Activated CD4-positive, alpha-beta T cell treated with anti-CD3 and anti-CD28 coated beads for 36 hours (primary cell): ENCODE measurements at places on chromosomes 16 and 17. TPM values are rescaled to one million over a fixed set of nuclear protein-coding genes. Genes with fewer than 3 reads are reported as not detected.

DNAH3 gene
- total RNA-seq = not detected

MATCAP1 gene
- 30.4 TPM for total RNA-seq

FBXL19 gene
- total RNA-seq = 31.4 TPM

DNA sequence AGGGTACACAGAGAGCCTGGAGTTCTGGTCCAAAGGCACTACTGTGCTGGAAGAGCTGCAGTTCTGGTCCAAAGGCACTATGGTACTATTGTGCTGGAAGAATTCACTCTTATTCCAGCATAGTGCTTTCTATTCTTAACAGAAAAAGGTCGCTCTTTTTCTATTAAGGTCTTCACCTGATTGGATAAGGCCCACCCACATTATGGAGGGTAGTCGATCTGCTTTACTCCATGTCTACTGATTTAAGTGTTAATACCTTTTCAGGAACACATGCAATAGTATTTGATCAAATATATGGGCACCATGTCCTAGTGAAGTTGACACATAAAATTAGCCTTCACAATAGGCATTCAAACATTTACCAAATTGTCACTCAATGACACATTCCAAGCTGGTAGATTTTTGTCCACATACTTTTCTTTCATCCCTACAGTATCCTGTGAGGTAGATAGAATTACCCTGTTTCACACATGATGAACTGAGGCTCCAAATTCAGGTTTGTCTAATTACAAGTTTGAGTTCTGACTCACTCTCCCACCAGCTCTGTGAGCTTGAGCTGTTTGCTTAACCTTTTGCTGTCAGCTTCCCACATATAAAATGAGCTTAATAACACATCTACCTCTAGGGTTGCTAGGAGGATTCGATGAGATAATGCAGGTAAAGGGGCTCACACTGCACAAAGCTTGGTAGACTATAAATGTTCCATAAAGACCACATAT, 129.9 kb downstream of the AIPL1 start:
- no peak for DNase-seq

DNA sequence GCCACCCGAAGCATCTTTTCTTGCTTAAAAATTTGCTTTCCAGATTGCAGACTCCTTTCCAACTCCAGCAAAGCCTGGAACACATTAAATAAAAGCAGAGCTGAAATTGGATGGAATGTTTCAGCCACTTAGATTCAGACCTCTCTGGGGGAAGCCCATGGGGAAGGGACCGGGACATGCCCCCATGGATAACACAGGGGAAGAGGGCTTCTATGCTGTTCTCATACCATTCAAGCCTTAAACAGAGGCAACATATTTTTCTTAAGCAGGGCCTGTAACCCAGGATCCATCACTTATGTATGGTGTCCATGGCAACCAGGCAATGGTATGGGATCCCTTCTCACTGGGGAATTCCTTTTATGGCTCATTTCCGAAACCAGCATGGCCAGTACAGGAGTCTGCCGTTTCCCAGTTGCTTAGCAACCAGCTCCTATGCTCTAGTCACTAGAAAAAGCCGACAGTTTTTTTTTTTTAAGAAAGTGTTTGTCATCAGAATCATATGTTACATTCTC, 62.0 kb upstream of the MARCHF10 start:
- no peak for DNase-seq

- DNase-seq = no peak
Observed at GRCh38 chr17:39118674-39119419, 32.6 kb downstream of the PLXDC1 start.

DNA sequence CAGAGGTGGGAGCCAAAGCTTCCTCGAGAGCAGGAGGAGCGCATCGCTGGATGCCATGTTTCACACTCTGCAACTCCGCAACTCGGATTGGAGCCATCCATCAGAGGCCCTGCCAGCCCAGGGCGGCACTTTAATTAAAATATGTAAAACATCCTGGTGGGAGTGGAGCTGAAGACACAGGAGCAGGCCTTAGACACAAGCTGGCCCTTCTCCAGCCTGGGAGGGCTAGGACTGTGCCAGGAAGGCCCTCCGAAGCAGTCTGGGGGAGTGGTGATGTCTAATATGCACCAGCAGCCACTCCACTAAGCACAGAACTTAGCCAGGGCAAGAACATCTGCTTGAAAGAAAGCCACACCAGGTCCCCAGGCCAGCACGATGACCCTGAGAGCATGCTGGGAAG, 5.8 kb upstream of the CCDC182 start:
- DNase-seq = no peak

DNA sequence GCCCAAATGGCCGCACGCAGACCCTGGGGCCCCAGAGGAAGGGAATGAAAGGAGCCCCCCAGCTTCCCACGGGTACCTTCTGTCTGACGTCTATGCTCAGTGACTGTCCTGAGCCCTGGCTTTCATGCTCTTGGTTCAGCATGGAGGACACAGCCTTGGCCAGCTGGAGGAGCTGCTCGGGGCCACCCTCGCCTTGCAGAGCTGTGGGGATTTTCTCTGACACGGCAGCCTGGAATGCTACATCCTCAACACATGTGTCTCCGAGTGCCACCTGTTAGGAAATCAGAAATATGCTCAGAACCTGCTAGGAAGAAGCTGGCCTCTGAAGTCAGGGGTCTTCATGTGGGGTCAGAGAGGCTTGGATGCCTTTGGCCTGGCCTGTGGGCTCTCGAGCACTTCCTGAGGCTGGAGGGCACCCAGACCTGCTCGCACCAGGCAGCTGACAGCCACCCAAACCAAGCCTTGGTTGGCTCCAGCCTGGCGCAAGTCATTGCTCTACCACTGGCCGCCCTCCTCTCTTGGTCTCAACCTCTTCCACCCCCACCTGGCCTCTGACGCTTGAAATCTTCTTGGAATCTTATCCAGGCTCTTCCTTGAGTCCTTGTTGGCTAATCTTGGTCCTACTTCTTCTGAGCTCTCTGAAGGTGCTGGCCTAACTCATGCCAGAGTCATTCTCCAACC, 63.7 kb upstream of the BCO1 start:
- no peak for DNase-seq

DNA sequence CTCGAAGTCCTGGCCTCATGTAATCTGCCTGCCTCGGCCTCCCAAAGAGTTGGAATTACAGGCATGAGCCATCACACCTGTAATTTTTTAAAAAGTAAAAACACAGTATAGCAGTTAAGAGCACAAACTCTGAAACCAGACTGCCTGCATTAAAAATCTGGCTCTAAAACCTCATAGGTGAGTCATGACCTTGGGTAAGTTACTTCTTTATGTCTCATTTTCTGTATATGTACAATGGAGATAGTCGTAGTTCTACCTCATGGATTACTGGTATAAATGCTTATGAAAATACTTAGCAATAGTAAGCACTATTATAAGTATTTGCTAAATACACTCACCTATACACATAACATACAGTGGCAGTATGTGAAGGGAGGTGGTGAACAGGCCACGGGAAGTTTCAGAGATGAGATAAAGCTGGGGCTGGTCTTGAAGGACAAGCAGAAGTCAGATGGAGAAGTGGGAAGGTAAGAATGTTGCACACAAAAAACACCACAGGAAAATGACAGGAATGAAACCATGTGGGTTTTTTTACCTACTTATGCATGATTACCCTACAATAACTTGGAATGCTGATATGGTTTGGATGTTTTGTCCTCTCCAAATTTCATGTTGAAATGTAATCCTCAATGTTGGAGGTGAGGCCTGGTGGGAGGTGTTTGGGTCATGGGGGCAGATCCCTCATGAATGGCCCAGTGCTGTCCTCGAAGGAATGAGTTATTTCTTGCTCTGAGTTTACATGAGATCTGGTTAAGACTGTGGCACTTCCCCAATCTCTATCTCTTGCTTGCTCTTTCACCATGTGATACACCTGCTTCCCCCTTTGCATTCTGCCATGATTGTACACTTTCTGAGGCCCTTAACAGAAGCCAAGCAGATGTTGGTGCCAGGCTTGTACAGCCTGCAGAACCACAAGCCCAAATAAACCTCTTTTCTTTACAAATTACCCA, 33.9 kb downstream of the ZNF652 start:
- DNase-seq = peak; percentile 19

DNA sequence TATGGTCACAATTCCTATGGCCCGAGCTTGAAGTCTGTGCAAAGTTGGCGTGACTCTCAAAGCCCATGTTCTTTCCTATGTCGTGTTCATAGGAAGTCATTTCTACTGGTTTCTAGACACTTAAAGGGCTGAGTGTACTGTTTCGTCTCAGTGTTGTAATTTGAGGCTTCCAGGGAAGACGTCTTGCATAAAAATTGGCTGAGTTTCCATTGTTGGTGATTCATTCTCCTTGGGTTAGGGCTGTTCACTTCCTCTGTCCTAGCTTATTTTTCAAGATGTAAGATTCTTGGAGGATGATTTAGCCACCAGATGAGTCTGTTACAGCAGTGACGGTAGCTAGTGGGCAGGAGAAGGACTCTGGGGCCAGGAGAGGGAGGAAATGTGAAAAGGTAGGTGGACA, 43.1 kb downstream of the PIK3R5 start:
- no peak for DNase-seq

WFDC1 gene
- total RNA-seq = not detected

IKZF3 gene
- 37.6 TPM for total RNA-seq

MEIOC gene
- 0.53 TPM for total RNA-seq

TBC1D3C gene
- total RNA-seq = not detected

GRCh38 chr17:48561884-48562810, 16.0 kb downstream of the HOXB4 start:
- no peak for DNase-seq

DNAI2 gene
- 0.14 TPM for total RNA-seq

DNA sequence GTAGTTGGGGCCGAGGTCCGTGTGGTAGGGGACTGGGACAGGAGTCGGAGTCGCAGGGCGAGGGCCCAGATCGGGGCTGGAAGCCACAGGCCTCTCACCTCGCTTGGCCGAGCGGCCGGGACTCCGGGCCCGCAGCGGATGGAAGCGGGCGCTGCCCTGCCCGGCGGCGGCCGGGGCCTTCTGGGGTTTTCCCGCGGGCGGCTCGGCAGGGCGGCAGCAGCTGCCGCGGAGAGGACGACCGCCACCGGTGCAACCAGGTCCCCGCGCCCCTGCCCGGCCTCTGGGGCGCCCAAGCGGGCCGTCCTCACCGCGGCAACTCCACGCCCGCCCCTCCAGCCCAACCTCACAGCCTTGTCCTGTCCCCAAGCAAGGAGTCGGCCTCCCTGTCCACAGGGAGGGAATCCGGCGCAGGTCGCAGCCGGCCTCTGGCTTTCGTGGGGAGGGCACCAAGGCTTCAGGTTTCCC, 15.6 kb upstream of the UTP6 start:
- no peak for DNase-seq

DNA sequence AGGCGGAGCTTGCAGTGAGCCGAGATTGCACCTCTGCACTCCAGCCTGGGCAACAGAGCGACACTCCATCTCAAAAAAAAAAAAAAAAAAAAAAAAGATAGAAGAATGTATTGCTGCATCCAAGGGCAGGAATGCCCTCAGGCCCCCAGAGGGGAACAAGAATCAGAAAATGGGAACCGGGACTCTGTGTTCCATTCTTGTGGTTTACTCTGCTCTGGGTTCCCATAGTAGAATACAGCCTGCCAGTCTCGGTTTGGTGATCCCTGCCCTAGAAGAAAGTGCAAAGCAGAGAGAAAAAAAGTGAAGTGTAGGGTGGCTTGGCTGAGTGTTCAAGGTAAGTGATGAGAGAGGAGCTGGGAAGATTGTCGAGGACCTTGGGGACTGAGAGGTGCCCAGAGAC, 27.4 kb upstream of the KDM6B start:
- no peak for DNase-seq

DNA sequence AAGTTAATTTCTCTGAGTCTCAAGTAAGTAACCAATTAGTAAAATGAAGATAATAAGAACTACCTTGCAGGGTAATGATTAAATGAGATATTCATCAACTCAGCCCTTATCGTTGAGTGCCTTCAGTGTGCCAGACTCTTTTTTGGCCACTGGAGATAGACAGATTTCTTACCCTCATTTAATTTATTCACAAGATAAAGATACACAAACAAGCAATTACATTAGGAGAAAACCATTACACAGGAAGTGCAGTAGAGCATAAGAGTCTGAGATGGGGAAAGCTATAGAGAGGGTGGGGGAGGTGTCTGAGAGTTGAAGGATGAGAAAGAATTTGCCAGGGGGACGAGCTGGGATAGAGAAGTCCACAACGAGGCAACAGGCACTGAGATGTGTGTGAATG, 72.5 kb upstream of the BCAR1 start:
- DNase-seq = no peak

TBC1D3E gene
- not detected for total RNA-seq
